Cardiac atrium fibroblast (primary cell): ENCODE measurements at places on chromosomes 7 and 10. TPM values are rescaled to one million over a fixed set of nuclear protein-coding genes. Genes with fewer than 3 reads are reported as not detected.

Gene SPDYE2
- total RNA-seq: not detected in 2 replicates

Gene ZNF680
- total RNA-seq: 7.1 and 17.9 TPM in 2 replicates

Gene HECW1
- total RNA-seq: not detected in 2 replicates

Gene RBP3
- total RNA-seq: not detected in 2 replicates

Gene CTBP2
- total RNA-seq: 44.9 and 45.0 TPM in 2 replicates

Gene ELFN1
- 0.65 and 1.1 TPM in 2 replicates for total RNA-seq

Gene SIRT1
- total RNA-seq: 9.6 and 10.1 TPM in 2 replicates

Gene AZGP1
- total RNA-seq: not detected in 2 replicates

Gene AGBL3
- under 0.01 TPM in 2 replicates for total RNA-seq

Gene LEP
- total RNA-seq: under 0.01 and 0.16 TPM in 2 replicates

Gene PCLO
- under 0.01 TPM in 1 of 2 replicates, not detected in the other for total RNA-seq

Gene ITGA8
- total RNA-seq: 10.1 and 16.0 TPM in 2 replicates

Gene TRPV5
- not detected in 2 replicates for total RNA-seq

Gene CDC14C
- total RNA-seq: not detected in 2 replicates

Gene CDNF
- 0.36 and 3.6 TPM in 2 replicates for total RNA-seq

Gene PCGF5
- total RNA-seq: 61.6 and 72.4 TPM in 2 replicates

Gene PAPOLB
- total RNA-seq: 0.18 and 0.49 TPM in 2 replicates

Gene ARPC1A
- 174 and 198 TPM in 2 replicates for total RNA-seq

Gene GNAT3
- not detected in 2 replicates for total RNA-seq

Gene STAM
- 16.4 and 26.7 TPM in 2 replicates for total RNA-seq
